ENCODE measurements at places on chromosomes 16 and 17. TPM values are rescaled to one million over a fixed set of nuclear protein-coding genes. Genes with fewer than 3 reads are reported as not detected.

The TBC1D3B gene
- 3.2 TPM for total RNA-seq

The ZFPM1 gene
- total RNA-seq: 14.3 TPM

The NEURL4 gene
- 59.4 TPM for total RNA-seq

The ACSM3 gene
- 10.7 TPM for total RNA-seq

The GUCY2D gene
- not detected for total RNA-seq
